ENCODE measurements at places on chromosomes 13 and 19. TPM values are rescaled to one million over a fixed set of nuclear protein-coding genes. Genes with fewer than 3 reads are reported as not detected.
A peak's percentile ranks its signal among the peaks of the same experiment; 100 is the strongest.

DNA sequence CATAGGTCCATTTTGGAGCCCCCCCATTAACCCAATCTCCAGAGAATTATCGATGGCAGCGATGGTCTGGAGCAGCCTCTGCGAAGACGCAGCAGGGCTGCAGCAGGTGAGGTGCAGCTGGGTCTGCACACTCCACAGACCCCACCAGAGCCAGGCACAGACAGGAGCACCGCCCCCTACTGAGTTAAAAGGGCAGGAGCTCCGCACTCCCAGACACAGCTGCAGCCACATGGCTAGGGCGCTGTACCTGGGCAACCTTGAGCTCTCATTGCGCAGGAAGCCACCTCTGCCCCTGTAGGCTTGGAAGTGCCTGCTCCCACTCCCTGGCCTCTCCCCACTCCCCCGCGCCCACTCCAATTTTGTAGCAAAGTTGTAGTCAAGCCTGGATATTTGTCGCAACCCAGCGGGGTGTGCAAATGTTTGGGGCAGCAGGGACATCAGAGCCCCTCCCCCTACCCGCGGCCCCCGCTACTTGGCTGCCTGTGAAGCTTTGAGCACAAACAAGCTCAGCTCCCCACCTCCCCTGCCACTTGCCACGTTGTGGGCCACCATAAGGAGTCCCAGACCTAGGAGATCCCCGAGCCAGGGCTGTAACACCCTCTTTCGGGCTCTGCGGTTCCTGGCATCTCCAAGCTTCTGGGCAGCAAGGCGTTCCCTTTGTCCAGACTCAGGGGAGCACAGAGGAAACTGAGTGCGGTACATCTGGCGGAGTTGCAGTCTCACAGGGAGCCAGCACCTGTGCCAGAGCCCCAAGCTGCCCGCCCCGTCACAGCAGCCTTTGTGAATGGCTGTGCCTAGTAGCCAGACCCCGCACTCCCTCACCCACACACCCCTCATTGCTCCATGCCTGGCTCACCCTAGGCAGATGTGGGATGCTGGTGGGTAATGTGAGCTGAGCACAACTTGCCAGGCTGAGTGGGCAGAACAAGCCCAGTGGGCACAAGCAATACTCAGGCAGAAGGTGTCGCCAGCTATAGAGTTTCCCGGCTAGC, 949.7 kb upstream of the SLITRK1 start:
- no peak overlapping the region for H3K4me3 ChIP-seq
- no peaks in the 10 kb centered on the region for H3K36me3 ChIP-seq
- no peaks in the 10 kb centered on the region for H3K27me3 ChIP-seq
- no peak for DNase-seq

GRCh38 chr19:1847348-1847683, 967 bp downstream of the REXO1 start:
- peaks cover 3% of the 10 kb centered on the region for H3K36me3 ChIP-seq
- H3K27ac ChIP-seq, result peak overlapping the region; percentile 93
- no peaks in the 10 kb centered on the region for H3K27me3 ChIP-seq
- no peak for DNase-seq
- peaks cover 15% of the 10 kb centered on the region for H3K4me1 ChIP-seq

- H3K36me3 ChIP-seq, result no peaks in the 10 kb centered on the region
- H3K4me3 ChIP-seq, result no peak overlapping the region
- H3K4me1 ChIP-seq, result no peaks in the 10 kb centered on the region
- no peak overlapping the region for H3K27ac ChIP-seq
Observed at GRCh38 chr13:94109715-94110374, 369.6 kb downstream of the DCT start.

DNA sequence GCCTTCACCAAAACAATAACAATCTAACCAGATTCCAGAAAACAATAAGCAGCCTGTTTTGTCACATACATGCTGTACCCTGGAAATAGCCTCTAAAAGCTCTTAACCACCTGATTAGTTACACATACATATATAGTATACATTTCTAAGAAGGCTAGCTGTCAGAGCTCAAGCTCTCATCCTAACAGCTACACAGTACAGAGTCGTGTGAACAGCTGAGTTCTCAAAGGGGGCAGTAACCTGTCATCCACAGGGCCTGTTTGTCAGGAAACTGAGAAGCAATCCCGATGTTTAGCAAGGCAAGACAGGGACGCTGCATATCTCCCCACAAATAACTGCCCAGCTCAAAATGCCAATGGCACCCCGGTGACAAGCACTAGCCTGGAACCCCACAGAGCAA, 56.9 kb downstream of the STK24 start:
- H3K27me3 ChIP-seq, result no peaks in the 10 kb centered on the region
- no peak for DNase-seq
- H3K4me1 ChIP-seq, result peaks cover 42% of the 10 kb centered on the region
- no peak overlapping the region for H3K27ac ChIP-seq
- H3K36me3 ChIP-seq, result peaks cover 5% of the 10 kb centered on the region
- no peak overlapping the region for H3K4me3 ChIP-seq

GRCh38 chr19:55597501-55597921, 1.8 kb downstream of the FIZ1 start:
- peaks cover 21% of the 10 kb centered on the region for H3K36me3 ChIP-seq
- no peak overlapping the region for H3K4me3 ChIP-seq
- H3K27ac ChIP-seq, result no peak overlapping the region
- peaks cover 16% of the 10 kb centered on the region for H3K4me1 ChIP-seq
- no peaks in the 10 kb centered on the region for H3K27me3 ChIP-seq

DNA sequence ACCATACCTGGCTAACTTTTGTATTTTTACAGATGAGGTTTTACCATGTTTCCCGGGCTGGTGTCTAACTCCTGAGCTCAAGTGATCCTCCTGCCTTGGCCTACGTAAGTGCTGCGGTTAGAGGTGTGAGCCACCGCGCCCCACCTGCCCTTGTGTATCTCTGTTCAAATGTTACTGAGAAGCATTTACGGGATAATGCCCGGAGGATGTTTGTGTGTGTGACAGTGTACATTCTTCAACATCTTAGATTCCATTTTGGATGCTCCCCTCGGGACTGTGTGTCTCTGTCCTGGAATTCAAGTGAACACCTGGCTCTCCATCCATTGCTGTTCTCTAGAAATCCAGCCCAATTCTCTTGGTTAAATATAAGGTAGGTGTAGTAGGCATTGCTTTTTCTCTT, 93.7 kb downstream of the NLRP12 start:
- no peaks in the 10 kb centered on the region for H3K27me3 ChIP-seq
- H3K27ac ChIP-seq, result no peak overlapping the region
- H3K4me3 ChIP-seq, result no peak overlapping the region
- H3K4me1 ChIP-seq, result no peaks in the 10 kb centered on the region

DNA sequence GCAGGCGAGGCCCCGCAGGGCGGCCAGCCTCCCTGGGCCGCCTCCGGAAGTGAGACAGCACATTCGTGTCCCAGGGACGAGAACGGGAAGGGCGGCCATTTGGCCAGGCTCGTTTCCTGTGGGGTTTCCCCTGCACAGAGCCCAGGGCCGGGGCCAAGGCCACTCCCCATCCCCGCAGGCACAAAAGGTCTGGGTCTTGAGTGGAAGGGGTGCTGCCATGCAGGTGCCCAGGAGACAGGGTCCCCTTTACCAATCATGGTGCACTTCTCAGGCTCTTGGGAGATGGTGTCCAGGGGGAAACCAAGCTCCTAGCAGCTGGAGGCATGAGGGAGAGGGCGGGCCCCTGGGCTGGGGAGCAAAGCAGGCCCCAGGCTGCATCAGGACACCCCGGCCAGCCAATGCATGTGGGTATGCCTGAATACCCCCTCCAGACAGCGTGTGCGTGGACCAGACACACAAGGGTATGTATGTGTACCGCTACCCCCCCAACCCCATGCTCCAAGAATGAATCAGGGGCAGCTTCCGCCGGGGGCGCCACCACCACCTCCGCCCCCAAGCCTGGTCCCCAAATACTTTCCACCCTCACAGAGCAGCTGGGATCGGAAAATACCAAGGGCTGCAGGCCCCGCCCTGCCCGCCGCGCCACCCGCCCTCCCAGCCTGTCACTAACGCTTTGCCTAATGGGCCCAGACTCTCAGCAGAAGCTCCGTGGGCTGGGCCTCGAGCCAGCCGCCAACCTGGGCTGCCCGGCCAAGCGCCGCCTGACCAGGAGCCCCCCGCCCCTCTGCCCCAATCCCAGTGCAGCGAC, 37.6 kb upstream of the NANOS3 start:
- H3K27ac ChIP-seq, result peak overlapping the region; percentile 47
- peak overlapping the region; percentile 66 for H3K4me3 ChIP-seq
- H3K27me3 ChIP-seq, result no peaks in the 10 kb centered on the region
- DNase-seq, result peak; percentile 81
- H3K36me3 ChIP-seq, result no peaks in the 10 kb centered on the region
- peaks cover 39% of the 10 kb centered on the region for H3K4me1 ChIP-seq

Gene SHISA2
- total RNA-seq, result not detected

Gene ZNF440
- total RNA-seq, result 19.2 TPM

Gene KIR3DL1
- not detected for total RNA-seq

Gene TUBB4A
- total RNA-seq, result 0.83 TPM

Gene CYP4F12
- total RNA-seq, result not detected
